ENCODE measurements at places on chromosomes 7 and 10. TPM values are rescaled to one million over a fixed set of nuclear protein-coding genes. Genes with fewer than 3 reads are reported as not detected.
A peak's percentile ranks its signal among the peaks of the same experiment; 100 is the strongest.

DNA sequence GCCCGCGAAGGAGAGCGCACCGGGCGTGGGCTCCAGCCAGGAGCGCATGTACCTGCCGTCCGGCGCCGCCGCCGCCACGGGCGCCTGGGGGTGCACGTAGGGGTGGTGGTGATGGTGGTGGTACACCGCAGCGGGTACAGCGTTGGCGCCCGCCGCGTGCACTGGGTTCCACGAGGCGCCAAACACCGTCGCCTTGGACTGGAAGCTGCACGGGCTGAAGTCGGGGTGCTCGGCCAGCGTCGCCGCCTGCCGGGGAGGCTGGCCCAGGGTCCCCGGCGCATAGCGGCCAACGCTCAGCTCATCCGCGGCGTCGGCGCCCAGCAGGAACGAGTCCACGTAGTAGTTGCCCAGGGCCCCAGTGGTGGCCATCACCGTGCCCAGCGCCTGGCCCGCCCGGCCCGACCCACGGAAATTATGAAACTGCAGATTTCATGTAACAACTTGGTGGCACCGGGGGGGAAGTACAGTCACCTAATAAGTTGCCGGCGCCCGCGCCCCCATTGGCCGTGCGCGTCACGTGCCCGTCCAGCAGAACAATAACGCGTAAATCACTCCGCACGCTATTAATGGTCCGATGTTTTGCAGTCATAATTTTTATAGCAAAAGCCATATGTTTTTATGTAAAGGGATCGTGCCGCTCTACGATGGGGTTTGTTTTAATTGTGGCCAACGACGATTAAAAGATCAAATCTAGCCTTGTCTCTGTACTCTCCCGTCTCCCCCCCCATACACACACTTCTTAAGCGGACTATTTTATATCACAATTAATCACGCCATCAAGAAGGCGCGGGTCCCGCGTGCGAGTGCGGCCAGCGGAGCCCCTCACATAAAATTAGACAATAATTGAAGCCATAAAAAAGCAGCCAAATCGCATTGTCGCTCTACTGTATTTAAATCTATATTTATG is at the start of gene HOXA9:
TSS of gene HOXA9 (minus strand) at position 449 of the 907 bp plus-strand sequence. CDS start at position 369, 80 bp downstream.
- no peak for DNase-seq

DNA sequence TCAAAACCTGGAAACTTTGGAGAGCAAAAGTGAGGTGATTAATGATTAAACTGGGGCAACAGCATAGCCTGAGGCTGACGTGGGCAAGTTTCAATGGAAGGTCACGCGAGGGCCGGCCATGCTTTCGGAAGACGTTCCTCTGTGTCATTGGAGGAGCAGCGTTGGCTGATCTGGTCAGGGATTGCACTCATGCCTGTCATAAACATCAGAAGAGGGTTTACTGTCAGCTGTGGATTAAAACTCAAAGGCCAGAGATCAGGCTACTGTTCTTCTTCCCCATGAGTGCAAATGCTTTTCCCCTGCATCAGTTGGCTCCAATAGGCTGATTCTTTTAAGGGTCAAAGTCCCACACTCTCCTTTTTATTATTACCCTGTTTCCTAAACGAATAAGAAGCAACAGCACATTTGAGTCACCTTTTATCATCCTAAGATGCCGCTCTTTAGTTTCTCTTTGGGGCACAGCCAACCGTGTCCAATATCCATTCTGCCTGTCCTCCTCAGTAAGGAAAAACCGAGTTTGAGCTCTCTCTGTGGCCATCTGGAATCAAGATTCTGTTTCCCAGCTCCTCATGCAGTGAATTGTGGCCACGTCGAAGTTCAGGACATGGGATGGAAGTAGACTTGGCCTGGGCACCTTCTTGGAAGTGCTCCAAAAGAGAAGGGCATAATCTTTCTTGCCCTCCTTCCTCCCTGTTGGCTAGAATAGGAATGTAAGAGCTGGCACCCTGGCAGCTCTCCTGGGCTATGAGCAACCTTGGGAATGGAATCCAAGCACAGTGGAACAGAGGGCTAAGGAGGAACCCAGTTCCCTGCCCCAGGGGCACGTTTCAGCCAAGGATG is 62.5 kb upstream of the INSIG1 start:
- no peak for DNase-seq

The PPP1R3C gene
- total RNA-seq: 50.0 TPM

GRCh38 chr7:13021566-13022300 is 334.3 kb downstream of the ARL4A start:
- DNase-seq: peak; percentile 32

The GNGT1 gene
- not detected for total RNA-seq

GRCh38 chr10:91758303-91759146 is 39.7 kb upstream of the TNKS2 start:
- DNase-seq: no peak
